MM.1S (cell line): ENCODE measurements at places on chromosomes 5 and 9.

GRCh38 chr5:76789991-76790581 lies 28.7 kb upstream of the F2RL1 start:
- DNase-seq, result no peak

DNA sequence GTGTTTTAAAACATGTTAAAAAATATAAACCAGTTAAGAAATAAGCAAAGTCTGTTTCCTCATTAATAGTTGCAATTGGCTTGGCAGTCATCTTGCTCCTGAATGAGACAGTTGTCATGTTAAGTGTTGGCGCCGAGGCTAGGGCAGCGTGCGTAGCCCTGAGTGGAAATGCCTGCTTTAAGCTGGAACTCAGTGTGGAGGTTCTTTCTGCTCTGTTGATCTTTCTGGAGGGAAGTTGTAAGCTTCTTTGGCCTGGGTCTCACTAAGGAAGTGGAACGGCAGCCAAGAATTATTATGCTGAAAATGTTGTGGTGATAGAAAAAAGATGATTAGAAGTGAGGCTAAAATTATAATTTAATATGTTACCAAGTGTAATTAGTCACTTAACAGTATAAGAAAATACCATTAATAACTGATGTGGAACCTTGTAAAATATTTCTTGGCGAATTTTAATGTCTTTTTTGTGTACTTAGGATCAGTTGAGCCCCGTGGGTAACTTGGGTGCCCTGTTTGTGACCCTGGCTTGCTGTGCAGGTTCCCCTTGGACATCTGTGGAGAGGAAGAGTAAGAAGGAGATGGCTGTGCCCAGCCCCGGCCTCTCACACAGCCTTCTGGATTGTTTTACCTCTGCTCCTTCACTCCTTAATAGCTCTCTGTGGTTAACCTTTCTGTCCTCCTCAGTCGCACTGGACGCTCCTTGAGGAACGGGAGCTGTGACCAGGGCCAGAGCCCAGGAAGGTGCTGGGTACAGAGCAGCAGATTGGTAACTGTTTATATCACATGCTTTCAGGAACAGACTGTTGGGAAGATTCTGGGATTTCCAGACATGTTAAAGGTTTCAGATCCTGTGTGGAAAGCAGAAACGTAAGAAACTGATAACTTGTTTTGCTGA lies 31.0 kb downstream of the PCBD2 start:
- DNase-seq, result no peak

- DNase-seq, result no peak
Observed at GRCh38 chr5:85077581-85077980, 692.9 kb upstream of the EDIL3 start.

DNA sequence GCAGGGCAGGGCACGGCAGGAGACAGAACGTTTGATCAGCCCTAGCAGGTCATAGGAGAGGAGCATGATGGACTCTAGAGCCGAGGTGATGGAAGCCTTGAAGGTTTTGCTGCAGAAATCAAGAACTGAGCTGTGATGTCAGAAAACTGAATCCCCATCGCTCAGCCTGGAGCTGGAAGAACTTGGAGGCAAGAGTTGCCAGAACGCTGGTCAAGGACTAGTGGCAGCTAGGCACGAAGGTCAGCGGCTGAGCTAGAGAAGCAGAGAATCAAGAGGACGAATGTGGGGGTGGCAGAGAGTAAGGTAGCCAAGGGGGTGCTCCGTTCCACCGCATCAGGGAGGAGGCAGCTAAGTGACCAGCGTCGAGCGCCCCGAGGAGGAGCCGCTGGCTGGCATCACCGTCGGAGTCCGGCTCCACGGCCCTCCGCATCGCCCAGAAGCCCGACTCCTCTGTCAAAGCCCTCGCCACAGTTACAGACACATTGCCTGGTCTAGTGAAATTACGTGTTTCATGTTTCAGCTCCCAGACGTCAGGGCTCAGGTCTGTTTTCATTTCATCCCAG lies 1.2 kb upstream of the GALNT10 start:
- DNase-seq, result peak; percentile 49

DNA sequence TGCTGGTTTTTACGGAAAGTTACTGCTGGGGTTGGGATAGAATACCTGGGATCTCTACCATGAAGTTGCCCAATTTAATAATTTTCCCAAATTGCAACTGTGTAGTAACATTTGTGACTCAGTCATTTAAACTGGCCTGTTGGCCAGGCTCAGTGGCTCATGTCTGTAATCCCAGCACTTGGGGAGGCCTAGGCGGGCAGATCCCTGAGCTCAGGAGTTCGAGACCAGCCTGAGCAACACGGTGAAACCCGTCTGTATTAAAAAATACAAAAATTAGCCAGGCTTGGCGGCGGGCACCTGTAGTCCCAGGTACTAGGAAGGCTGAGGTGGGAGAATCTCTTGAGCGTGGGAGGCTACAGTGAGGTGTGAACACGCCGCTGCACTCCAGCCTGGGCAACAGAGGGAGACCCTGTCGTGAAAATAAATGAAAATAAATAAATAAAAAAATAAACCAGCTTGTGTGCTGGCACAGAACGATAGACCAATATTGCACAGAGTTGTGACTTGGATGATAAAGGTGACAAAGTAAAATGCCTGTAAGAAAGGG lies 160.7 kb upstream of the ZNF608 start:
- DNase-seq, result no peak

- no peak for DNase-seq
Observed at GRCh38 chr5:36701085-36701698, 94.8 kb downstream of the SLC1A3 start.

GRCh38 chr5:10892147-10892910 lies 131.3 kb upstream of the DAP start:
- no peak for DNase-seq

- DNase-seq, result no peak
Observed at GRCh38 chr9:135819905-135820304, 87.4 kb downstream of the CAMSAP1 start.

DNA sequence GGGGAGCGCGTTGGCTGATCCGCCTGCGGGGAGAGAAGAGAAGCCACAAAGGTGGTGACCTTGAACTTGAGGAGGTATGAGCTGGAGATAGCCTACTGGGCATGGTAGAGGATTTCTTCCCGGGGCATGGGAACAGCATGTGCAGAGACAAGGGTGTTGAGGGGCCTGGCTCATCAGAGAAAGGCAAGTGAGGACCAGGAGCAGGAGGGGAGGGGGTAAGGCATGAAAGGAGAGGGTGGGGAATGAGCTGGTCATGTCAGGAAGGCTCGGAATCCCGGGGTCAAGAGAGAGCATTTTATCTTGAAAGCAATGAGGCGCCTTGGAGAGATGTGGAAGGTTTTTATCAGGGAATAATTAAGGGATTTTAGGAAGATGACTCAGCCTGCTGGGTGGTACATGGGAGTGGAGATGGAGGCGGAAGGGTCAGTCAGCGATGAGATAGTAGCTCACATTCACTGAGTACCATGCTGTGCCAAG lies 121.1 kb downstream of the LHX2 start:
- no peak for DNase-seq

DNA sequence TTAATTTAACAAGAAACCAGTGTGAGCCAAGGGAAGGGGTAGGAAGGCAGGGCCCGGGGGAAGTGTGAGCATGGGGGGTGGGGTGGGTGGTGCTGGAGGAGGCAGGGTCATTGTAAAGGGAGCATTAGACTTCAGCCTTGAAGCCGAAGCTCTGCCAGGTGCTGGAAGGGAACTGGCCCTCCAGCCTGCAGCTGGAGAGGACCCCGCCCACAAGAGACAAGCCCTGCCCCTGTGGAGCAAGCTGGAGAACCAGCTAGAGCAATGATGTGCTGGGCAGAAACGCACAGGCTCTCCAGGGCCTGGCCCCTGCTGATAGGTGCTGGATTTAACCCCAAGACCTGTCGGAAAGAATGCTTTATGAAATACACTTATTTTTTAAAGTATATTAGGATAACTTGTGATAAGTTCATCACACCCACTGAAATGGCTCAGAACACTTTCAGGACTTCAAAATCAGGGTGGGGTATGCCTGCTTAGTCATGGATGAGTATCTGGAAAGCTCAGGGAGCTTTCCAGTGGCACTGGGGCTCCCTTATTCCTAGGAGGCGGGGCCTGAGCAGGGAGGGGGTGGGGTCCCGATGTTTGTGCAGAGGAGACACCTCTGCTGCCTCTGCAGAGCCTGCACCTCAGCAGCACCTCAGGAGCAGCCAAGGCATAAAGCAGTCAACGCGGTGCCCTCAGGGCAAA lies 27.1 kb downstream of the UBE2QL1 start:
- peak; percentile 55 for DNase-seq
